Mucosa of gallbladder (tissue), 1 donor: ENCODE measurements at places on chromosomes 7 and 10. TPM values are rescaled to one million over a fixed set of nuclear protein-coding genes. Genes with fewer than 3 reads are reported as not detected.

- DNase-seq = no peak
Observed at GRCh38 chr10:43866712-43867111, 218.0 kb upstream of the ZNF32 start.

The DOCK4 gene
- 26.1 TPM for total RNA-seq

- no peak for DNase-seq
Observed at GRCh38 chr10:89281606-89282395, 20.0 kb upstream of the IFIT2 start.

GRCh38 chr10:74164716-74165529 is 13.9 kb downstream of the ADK start:
- DNase-seq = no peak

The CYP17A1 gene
- 7.3 TPM for total RNA-seq

GRCh38 chr10:120403109-120403508 is 53.9 kb upstream of the PLPP4 start:
- no peak for DNase-seq

DNA sequence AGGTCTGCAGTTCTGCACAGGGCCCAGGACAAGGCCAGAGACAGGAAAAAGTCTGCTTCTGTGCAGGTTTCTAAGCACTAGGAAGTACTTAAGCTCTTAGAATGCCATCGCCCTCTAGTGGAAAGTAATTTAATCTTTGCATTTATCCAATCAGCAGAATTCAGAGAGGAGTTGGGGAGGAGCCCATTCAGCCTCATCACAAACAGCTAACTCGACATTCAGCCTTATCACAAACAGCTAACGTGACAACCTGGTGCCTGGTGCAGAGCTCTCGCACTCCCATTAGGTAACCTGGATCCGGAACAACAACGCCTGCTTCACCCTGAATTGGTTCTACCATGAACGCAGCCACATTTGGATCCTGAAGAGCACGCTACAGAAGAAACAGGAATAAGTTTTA is 15.2 kb downstream of the OAT start:
- peak; percentile 51 for DNase-seq
